ENCODE measurements at places on chromosomes 7 and 10.
A peak's percentile ranks its signal among the peaks of the same experiment; 100 is the strongest.

- peak; percentile 51 for DNase-seq
These were observed 285.8 kb downstream of the CAMK1D start for GRCh38 chr10:12635127-12635541.

DNA sequence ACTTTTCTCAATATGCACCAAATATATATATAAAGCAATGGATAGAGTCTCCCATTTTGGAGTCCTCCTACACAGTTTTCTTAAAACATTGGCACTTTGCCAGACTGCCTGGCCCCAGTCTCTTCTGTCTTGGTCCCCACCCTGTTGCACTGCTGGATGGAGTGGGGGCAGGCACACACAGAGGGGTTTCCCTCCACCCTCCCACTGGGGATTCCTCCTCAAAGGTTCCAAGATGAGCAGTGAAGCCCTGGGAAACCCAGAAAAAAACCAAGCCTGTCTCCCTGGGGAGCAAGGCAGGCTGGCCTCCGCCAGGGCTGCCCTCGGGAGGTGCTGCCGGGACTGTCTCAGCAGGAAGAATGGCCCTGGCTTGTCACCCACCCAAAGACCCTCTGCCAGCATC lies 68.0 kb downstream of the SH3PXD2A start:
- no peak for DNase-seq

GRCh38 chr7:52271703-52272102 lies 763.7 kb upstream of the POM121L12 start:
- DNase-seq = no peak

GRCh38 chr7:146412781-146413180 lies 296.2 kb downstream of the CNTNAP2 start:
- DNase-seq = no peak

- DNase-seq = no peak
These were observed 101.7 kb downstream of the PLXDC2 start for GRCh38 chr10:19917751-19918478.

GRCh38 chr10:126904516-126904817 lies 761 bp upstream of the DOCK1 start:
- DNase-seq = no peak

DNA sequence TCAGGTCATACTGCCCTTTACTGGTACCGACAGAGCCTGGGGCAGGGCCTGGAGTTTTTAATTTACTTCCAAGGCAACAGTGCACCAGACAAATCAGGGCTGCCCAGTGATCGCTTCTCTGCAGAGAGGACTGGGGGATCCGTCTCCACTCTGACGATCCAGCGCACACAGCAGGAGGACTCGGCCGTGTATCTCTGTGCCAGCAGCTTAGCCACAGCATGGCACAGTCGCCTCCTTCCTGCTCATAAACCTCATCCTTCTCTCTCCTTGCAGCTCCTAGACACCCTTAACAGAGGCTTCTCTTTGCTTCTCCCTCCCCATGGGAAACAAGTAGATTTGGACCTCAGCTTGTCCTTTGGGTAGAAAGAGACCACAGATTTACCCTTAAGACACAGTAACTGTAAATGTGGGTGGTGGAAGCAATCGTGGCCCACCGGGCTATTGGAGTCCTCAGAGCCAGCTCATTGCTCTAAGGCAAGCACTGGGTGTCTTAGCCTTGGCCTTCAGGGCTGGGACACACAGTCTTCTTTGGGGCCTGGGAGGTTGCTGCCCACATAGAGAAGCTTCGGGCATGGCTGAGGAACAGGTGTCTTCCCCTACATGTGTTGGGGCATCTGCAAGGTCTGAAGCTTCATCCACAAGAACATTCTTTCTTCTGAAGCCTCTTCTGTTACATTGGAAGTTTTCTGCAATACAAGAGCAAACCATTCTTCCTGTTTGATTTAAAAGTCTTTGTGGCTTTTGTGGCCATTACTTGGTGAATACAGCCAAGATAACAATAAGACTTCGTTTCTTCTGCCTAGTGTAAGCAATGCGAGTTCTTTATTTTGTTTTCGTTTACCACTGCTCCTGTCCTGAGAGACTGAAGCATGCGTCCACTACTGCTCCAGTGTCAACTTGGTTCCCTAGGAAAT lies 95.5 kb upstream of the PRSS58 start:
- DNase-seq = no peak

DNA sequence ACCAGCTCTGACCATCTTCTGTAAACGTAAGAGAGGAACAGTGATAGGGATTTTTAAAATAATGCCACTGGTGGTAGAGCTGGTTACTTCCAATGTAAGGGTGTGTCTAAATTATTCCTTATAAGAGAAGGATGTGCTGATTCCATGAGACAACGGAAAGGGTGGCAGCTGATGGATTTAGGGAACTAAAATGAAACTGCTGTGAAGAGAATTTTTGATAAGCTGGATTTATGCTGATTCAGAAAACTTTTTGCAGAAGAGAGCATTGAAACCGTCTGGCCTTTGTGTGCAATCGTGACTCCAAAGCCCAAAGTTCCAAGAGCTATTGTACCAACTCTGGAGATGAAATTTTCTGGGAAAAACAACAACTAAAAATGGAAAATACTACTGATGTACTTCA lies 301.0 kb downstream of the PRPF18 start:
- DNase-seq = no peak

- no peak for DNase-seq
These were observed 10.8 kb upstream of the SLC29A3 start for GRCh38 chr10:71308244-71308643.

DNA sequence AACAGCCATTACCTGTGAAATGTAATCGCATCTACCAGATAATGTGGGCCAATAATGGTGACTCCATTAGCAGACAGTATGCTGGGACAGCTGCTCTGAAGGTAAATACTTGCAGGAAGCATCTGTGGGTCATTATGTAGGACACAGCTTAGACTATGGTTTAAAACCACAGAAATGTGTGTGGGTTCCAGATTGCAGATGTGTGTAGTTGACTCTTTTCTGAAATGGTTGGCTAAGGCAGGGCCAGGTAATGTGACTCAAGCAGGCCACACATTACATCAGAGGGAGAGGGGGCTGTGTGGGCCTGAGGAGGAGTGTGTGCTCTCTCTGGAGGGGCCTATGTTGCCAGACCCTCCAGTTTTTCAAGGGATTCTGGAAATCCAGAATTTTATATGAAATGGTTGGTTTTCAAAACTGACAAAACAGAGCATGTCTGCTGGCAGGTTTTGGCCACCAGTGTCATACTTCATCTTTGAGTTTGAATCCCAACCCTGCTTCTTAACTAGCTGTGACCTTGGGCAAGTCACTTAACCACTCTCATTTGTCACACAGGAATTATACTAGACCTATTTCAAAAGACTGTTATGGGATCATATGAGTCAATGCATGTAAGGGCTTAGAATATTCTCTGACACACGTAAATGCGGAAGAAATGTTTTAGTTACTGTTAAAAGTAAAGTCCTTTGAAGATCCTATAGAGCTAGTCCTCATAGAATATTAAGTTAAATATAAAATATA lies 64.5 kb downstream of the MCMBP start:
- DNase-seq = no peak

- DNase-seq = no peak
These were observed 11.9 kb downstream of the CYTH3 start for GRCh38 chr7:6260291-6261187.

- DNase-seq = no peak
These were observed 6.6 kb upstream of the WDFY4 start for GRCh38 chr10:48678041-48678440.

GRCh38 chr10:117462424-117462792 lies 80.1 kb upstream of the EMX2 start:
- DNase-seq = no peak

GRCh38 chr10:44724415-44725174 lies 186.5 kb upstream of the TMEM72 start:
- DNase-seq = no peak

GRCh38 chr7:49703337-49703736 lies 70.1 kb upstream of the VWC2 start:
- no peak for DNase-seq

DNA sequence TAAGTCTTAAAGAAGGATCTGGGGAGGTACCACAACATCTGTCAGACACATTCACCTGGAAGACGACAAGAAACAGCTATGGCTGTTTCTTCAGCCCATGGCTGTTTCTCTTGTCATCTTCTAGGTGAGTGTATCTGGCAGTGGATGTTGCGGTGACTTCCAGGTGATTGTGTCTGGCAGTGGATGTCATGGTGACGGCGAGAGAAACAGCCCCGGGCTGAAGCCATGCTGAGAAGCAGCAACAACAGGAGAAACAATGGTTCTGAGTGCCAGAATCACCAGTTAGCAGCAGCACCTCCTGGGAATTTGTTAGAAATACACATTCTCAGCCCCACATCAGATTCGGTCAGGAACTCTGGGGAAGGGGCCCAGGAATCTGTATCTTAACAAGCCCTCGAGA lies 68.6 kb upstream of the SYPL1 start:
- no peak for DNase-seq

- DNase-seq = no peak
These were observed 17.3 kb downstream of the TLL2 start for GRCh38 chr10:96496281-96496925.

DNA sequence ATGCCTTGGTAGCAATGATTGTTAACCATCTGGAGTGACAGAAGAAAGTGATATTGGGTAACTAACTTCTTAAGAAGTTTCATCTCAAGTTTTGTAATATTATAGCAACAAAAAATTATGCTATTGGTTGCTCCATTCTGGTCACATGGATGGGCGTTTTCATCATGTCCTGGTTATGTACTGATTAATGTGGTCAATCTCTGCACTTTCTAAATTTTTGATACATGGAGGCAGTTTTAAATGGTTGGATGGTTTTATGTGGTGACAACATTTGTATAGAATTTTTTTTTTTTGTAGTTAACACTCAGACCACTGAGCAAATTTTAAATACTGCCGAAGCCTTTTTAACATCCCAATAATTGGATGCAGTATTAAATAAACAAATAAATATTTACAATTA lies 55.2 kb upstream of the CCAR1 start:
- DNase-seq = no peak

DNA sequence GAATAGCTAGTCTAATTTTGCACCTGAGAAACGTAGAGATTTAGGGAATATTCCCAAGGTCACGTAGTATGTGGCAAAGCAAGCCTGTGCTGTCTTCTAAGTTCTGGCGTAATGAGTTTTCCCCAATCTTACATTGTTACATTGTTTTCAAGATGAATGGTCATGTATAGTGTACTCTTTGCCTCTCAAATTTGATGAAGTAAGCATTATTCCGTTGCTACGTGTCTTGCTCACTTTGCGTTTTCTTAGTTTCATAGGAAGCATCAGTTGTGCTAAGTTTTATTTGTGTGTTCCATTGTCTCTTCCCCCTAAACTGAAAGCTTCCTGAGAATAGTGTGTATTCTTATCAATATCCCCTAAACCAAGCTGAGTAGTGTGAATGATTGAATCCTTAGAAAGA lies 637.6 kb upstream of the C7orf33 start:
- no peak for DNase-seq

- no peak for DNase-seq
These were observed 964.5 kb downstream of the CNTNAP2 start for GRCh38 chr7:147081117-147081516.

DNA sequence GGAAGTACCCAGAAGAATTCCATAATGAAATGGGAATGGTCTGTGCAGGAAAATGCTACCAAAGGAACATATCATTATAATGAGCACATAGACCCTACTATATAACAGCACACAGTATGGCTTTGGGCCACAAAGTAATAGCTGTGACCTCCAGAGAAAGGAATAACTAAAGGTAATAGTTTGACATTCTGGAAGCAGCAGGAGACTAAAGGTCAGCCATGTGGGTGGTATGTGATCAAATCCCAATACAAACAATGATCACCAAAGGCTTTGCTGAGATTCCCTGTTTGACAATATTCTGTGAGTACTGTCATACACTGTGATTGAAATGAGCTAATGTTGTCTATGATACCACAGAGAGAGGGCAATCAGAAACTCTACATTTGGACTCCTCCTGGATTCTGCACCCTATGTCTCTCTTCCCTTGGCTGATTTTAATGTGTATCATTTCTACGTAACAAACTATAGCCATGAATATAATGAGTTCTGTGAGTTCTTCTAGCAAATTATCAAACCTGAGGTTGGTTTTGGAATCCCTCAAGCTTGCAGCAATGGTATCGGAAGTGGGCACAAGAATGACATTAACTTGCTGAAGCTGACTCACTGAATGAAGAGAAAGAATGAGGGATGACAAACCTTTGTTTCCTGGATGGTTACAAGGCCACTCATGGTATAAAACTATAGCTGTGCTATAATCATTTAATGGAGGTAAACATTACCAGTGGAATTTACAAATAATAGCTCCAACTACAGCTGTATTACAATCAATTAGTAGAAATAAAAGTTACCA lies 99.6 kb downstream of the JMJD1C start:
- peak; percentile 72 for DNase-seq
